A549 treated with GW870086 at 1 μM for 4 hours (cell line): ENCODE measurements at places on chromosomes 4 and X. TPM values are rescaled to one million over a fixed set of nuclear protein-coding genes. Genes with fewer than 3 reads are reported as not detected.

The AKAP4 gene
- not detected in 5 replicates for total RNA-seq

The YIPF7 gene
- not detected in 5 replicates for total RNA-seq

The CLDN22 gene
- not detected in 5 replicates for total RNA-seq

The NPY1R gene
- total RNA-seq = 0.06 to 0.28 TPM (median 0.19 TPM) in 4 of 5 replicates, not detected in the other

The HTRA3 gene
- 14.5 to 20.7 TPM (median 19.6 TPM) in 5 replicates for total RNA-seq

The RNF212 gene
- total RNA-seq = 1.8 to 3.5 TPM (median 2.7 TPM) in 5 replicates

The ZXDB gene
- 6.0 to 9.1 TPM (median 8.1 TPM) in 5 replicates for total RNA-seq

The NAT8L gene
- total RNA-seq = 10.0 to 14.0 TPM (median 13.2 TPM) in 5 replicates

The OTC gene
- total RNA-seq = not detected in 5 replicates

The TENM3 gene
- 0.70 to 2.2 TPM (median 1.9 TPM) in 5 replicates for total RNA-seq

The LNX1 gene
- 0.03 to 0.09 TPM in 2 of 5 replicates, not detected in the others for total RNA-seq

The PABPC5 gene
- 0.08 TPM in 1 of 5 replicates, not detected in the others for total RNA-seq

The MAGEA9B gene
- total RNA-seq = not detected in 5 replicates

The BMP3 gene
- total RNA-seq = not detected in 5 replicates

The F8A3 gene
- 0.92 to 1.4 TPM (median 1.0 TPM) in 5 replicates for total RNA-seq

The SLITRK2 gene
- total RNA-seq = not detected in 5 replicates

The CLRN2 gene
- total RNA-seq = not detected in 5 replicates

The WDR17 gene
- 1.4 to 3.2 TPM (median 2.3 TPM) in 5 replicates for total RNA-seq

The UGT2A1 gene
- total RNA-seq = not detected in 5 replicates

The SMIM10 gene
- 0.10 to 0.19 TPM (median 0.15 TPM) in 5 replicates for total RNA-seq

The PHEX gene
- total RNA-seq = 0.30 to 0.48 TPM (median 0.44 TPM) in 5 replicates

The SRPX gene
- 7.3 to 8.4 TPM (median 7.9 TPM) in 5 replicates for total RNA-seq

The APBB2 gene
- 4.7 to 12.1 TPM (median 12.0 TPM) in 5 replicates for total RNA-seq

The DCHS2 gene
- total RNA-seq = 0.03 TPM in 1 of 5 replicates, not detected in the others

The DNAAF6 gene
- 0.10 TPM in 1 of 5 replicates, not detected in the others for total RNA-seq

The SATL1 gene
- not detected in 5 replicates for total RNA-seq

The TCP11X2 gene
- total RNA-seq = not detected in 5 replicates

The ARHGAP36 gene
- total RNA-seq = not detected in 5 replicates

The MEPE gene
- total RNA-seq = not detected in 5 replicates

The POU3F4 gene
- not detected in 5 replicates for total RNA-seq

The SLC39A8 gene
- total RNA-seq = 8.9 to 11.8 TPM (median 10.4 TPM) in 5 replicates

The PPP1R3F gene
- 1.7 to 4.1 TPM (median 2.3 TPM) in 5 replicates for total RNA-seq

The HAUS3 gene
- total RNA-seq = 5.7 to 8.2 TPM (median 7.8 TPM) in 5 replicates

The RAI2 gene
- total RNA-seq = 0.13 to 0.26 TPM (median 0.21 TPM) in 5 replicates

The POLR2B gene
- 59.5 to 71.6 TPM (median 68.4 TPM) in 5 replicates for total RNA-seq

The RXFP1 gene
- not detected in 5 replicates for total RNA-seq

The NAA11 gene
- total RNA-seq = not detected in 5 replicates

The SLC25A6 gene
- 415 to 456 TPM (median 446 TPM) in 5 replicates for total RNA-seq

The PCDH10 gene
- total RNA-seq = 0.06 to 0.19 TPM (median 0.11 TPM) in 5 replicates

The ABCG2 gene
- 18.2 to 21.9 TPM (median 18.7 TPM) in 5 replicates for total RNA-seq

The CSAG3 gene
- not detected in 5 replicates for total RNA-seq

The EPHA5 gene
- total RNA-seq = 0.11 to 0.48 TPM (median 0.34 TPM) in 5 replicates

The SSX2B gene
- total RNA-seq = not detected in 5 replicates

The FGA gene
- total RNA-seq = 16.4 to 22.7 TPM (median 17.4 TPM) in 5 replicates
